ENCODE measurements at places on chromosomes 5 and 9.

- DNase-seq, result no peak
Observed at GRCh38 chr9:89431930-89432725, 65.8 kb downstream of the SEMA4D start.

DNA sequence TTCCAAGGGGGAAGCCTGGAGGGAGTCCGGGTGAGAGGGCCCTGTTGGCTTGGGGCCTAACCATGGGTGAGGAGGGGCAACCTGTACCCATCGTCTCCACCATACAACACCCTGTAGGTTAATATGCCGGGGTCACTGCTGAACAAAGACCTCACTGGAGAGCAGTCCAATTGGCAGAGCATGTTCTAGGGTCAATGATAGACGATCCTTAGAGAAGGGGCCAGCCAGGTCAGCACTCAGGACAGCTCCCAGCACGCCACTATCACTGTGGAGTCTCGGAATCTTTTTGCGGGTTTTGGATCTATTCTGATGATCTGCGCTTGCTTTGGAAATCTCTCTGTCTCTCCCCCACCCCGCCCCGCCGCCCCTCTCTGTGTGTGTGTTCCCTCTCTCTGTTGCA, 218.4 kb upstream of the MVB12B start:
- peak; percentile 2 for DNase-seq

DNA sequence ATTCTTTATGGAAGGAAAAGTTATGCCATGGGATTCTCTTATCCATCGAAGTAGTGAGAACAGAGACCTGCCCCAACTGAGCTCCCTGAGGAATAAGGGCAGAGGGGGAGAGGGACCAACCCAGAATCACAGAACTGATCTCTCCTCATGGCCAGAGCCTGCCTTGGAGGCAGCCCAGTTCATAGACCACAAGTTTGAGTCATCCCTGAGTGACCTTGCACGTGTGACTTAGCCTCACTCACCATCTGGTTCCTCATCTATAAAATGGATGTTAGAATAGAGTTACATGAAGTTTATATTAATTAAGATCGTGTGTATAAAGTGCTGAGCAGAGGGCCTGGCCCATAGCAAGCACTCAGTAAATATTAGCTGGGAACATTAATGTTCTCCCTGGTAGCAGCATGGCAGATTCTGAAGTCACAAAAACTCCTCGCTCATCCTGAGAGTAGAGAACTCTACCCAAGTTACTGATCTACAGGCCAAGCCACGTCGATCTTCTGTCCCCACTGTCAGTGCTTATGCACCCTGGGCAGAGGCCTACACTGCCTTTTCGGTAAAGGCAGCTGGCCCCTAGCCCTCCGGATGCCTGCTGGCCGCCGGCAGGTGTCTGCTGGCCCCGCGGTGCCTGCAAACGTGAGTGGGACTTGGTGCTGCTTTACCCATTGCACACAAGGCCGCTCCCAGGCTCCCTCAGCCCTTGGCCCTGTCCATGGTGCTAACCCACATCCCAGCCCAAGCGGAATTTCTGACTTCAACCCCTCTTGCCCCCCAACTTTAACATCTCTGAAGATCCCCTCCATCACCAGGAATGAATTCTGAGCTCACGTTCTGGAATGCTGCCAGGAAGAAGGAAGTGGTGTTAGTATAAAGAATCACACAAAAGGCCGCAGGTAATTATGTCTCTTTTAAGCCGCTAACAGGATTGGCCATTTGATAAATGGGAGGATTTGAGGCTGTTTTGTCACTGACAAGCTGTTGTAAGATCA, 61.1 kb upstream of the ARAP3 start:
- DNase-seq, result no peak

DNA sequence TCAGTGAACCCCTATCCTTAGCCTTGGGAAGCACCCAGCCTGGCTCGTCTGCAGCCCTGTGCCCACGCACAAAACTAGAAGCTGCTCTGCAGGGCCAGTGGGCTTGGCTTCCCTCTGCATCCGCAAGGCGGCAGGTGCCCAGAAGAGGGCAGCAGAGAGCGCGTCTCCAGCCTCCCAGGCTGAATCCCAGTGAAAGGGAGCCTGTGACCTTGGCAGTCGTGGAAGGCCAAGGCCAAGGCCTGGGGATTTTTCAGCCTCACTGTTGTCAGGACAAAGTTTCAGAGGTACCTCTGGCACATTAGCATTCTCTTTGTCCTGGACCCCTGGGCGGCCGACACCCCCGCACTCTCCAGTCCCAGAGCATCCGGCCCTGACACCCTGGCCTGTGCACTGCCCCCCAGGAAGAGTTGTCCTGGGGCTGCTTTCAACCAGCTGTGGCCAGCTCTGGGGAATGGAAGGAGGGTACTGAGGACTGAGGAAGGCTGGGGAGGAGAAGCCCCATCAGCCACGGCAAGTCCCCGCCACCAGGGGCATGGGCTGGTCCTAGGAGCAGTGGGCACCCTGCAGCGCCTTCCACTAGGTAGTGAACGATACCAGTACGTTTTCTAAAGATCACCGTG, 63.6 kb upstream of the IL17B start:
- peak; percentile 87 for DNase-seq

DNA sequence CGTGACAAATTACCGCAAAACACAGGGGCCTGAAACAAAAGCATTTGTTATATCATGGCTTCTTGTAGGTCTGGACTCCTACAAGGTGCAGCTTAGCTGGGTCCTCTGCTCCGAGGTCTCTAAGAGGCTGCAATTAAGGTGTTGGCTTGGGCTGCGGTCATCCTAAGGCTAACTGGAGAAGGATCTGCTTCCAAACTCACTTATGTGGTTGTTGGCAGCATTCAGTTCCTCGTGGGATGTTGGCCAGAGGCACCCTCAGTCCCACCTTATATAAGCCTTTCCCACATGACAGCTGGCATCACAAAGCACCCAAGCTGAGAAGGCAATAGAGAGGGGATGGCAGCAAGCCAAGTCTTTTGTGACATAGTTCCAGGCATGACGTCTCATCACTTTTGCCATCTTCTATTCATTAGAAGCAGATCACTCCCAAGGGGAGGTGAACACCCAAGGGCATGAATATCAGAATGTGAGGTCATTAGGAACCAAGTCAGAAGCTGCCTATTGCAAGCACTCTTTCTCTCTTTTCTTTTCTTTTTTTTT, 47.9 kb upstream of the ZBTB43 start:
- DNase-seq, result no peak

GRCh38 chr5:6492934-6493333, 44.3 kb downstream of the UBE2QL1 start:
- DNase-seq, result no peak

- peak; percentile 90 for DNase-seq
Observed at GRCh38 chr5:72600391-72600981, 93.3 kb upstream of the ZNF366 start.

DNA sequence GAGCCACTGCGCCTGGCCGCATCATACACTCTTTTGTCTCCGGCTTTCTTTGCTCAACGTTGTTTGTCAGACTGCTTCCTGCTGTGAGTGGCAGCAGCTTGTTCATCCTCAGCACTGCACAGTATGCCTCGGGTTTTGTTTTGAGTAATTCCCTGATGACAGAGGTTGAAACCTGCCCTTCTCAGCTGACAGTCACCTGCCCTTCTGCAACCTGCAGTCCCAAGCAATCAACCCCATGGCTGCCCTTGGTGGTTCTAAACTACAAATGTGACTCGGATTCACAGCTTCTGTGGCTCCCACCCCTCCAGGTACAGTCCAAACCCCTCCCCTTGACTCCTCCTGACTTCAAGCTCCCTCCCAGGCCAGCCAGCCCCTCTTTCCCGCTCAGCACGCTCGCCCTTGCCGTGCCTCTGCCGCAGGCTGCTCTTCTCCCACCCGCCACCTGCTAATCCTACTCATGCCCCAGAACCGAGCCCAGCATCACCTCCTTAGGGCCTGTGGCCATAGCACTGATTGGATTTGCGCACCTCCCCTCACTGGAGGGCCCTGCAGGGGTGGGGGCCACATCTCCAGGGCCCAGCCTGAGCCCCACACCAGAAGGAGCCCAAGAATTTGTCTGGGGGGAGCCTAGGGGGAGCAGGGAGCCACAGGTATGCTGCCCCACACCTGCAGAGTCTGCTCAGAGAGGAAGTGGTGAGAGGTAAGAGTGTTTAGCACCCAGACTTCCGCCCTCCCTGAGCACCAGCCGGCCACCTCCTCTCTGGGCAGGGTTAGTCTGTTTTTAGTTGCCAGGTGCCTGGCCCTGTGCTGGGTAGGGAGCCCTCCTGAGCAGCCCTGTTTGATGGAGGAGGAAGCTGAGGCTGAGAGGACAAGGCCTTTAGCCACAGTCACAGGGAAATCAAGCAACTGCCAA, 10.1 kb downstream of the EEIG1 start:
- no peak for DNase-seq

DNA sequence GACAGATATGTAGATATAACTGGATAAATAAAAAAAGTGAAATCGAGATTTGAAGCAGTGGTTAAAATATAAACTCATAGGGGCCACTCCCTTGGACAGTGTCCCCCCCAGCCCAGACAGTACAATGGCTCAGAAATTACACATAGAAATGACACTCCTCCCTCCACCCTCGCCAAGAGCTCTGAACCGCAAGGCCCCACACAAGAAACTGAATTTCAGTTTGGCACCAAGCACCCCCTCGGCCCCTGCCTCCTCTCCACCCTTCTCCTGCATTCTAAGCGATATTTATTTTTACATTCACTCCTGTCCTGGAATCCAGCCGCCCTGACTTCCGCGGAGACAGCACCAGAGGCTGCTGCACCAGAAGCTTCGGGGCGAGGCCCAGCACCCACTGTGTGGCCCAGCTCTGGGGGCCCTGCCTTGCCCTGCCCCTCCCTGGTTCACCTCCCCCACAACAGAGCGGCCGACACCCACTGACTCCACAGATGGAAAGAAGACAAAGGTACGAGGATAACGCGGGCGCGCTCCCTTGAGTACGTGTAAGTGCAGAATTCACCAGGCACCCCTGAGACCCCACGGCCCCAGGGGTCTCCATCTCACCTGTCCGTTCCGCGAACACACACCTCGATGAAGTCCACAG, 11.0 kb downstream of the STC2 start:
- DNase-seq, result no peak

- no peak for DNase-seq
Observed at GRCh38 chr5:893711-894110, 1.0 kb downstream of the TRIP13 start.

- no peak for DNase-seq
Observed at GRCh38 chr5:98096155-98096554, 677.3 kb upstream of the RGMB start.

- no peak for DNase-seq
Observed at GRCh38 chr9:127209948-127210640, 54.5 kb upstream of the GARNL3 start.

GRCh38 chr9:95018099-95018936, 291.8 kb downstream of the AOPEP start:
- peak; percentile 87 for DNase-seq

- DNase-seq, result no peak
Observed at GRCh38 chr9:83343366-83343999, 194.7 kb downstream of the FRMD3 start.

DNA sequence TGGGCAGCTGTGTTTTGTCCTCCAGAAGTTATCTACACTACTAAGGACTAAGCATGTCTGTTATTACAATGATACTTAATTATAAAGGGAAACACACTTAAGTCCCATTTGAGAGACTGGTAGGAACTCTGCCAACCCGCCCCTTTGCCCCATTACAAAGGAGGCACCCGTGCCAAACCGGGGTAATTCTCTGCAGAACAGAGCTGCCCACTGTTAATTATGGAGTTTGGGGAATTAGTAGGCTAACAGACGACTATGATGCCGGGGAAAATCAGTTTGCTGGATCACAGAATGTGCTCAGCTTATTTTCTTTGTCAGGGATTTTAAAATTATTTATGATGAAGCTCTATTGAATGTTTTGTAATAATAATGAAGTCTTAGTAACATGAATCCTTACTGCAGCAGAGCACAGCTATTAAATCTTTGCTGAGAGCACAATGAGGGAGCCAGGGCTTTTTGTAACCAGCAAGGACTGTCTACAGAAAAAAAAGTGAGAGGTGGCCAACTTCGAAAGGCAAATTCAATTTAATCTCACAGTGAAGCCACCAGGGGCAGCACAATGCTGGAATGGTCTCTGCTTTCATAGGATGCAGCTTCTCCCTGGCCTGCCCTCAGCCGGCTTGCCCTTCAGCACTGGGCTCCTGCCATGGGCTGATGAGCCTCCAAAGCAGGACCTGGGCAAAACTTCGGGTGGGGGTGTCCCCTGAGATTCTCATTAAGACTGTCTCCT, 134.5 kb downstream of the GNAQ start:
- peak; percentile 36 for DNase-seq

DNA sequence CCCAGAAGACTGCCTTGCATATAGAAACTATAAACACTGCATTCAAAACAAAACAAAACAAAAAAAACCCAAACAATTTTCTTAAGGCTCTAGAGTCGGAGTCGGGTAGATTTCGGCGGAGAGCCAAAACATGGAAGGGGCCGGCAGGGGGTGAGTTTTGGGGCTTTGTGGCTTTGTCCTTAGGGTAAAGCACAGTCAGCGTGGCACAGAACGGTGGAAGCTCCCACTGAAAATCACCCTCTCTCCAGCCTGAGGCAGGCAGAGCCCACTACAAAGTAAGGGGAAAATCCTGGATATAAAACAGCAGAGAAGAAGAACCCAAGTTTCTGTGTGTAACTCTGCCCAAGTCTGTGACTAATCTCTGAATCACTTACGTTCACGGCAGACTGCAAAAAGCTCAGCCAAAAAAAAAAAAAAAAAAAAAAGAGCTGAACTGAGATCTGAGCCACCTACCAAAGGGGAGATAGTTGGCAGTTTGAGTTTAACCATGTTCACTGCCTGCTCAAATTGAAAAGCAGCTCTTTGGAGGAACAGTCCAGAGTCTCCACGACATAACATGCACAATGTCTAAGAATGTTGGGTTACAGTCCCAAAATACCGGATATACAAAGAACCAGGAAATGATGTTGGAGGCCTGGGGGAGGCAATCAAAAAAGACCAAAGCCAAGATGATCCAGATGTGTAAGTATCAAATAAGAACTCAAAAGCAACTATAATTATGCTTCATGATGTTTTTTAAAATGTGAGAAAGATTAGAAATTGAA, 26.6 kb upstream of the OR2K2 start:
- DNase-seq, result peak; percentile 72

- no peak for DNase-seq
Observed at GRCh38 chr9:99560561-99560960, 261.1 kb upstream of the NR4A3 start.

- no peak for DNase-seq
Observed at GRCh38 chr9:137975527-137975913, 97.9 kb downstream of the CACNA1B start.

All from muscle of back (tissue), 13 donors.